Spinal cord (tissue), 10 donors: ENCODE measurements at places on chromosomes 11 and 22. TPM values are rescaled to one million over a fixed set of nuclear protein-coding genes. Genes with fewer than 3 reads are reported as not detected.

The UFD1 gene
- polyA plus RNA-seq, result 58.3 TPM

The CNTN5 gene
- polyA plus RNA-seq, result 10.7 TPM

The FIBP gene
- polyA plus RNA-seq, result 144 TPM

The OR52E8 gene
- polyA plus RNA-seq, result not detected

The BIRC3 gene
- polyA plus RNA-seq, result 1.8 TPM

The RIC3 gene
- 55.7 TPM for polyA plus RNA-seq

The ARHGAP20 gene
- 15.9 TPM for polyA plus RNA-seq

The PGA4 gene
- polyA plus RNA-seq, result 0.39 TPM

The DGCR6 gene
- polyA plus RNA-seq, result 38.5 TPM

The UPK2 gene
- polyA plus RNA-seq, result 3.5 TPM

The CARNS1 gene
- 38.6 TPM for polyA plus RNA-seq

The SHANK2 gene
- polyA plus RNA-seq, result 36.4 TPM

The OR2AG2 gene
- 0.14 TPM for polyA plus RNA-seq

The HOATZ gene
- 6.5 TPM for polyA plus RNA-seq

The B3GAT1 gene
- polyA plus RNA-seq, result 186 TPM

The MN1 gene
- 26.1 TPM for polyA plus RNA-seq

The AAMDC gene
- 22.5 TPM for polyA plus RNA-seq
